ENCODE measurements at places on chromosomes 3 and 15.

DNA sequence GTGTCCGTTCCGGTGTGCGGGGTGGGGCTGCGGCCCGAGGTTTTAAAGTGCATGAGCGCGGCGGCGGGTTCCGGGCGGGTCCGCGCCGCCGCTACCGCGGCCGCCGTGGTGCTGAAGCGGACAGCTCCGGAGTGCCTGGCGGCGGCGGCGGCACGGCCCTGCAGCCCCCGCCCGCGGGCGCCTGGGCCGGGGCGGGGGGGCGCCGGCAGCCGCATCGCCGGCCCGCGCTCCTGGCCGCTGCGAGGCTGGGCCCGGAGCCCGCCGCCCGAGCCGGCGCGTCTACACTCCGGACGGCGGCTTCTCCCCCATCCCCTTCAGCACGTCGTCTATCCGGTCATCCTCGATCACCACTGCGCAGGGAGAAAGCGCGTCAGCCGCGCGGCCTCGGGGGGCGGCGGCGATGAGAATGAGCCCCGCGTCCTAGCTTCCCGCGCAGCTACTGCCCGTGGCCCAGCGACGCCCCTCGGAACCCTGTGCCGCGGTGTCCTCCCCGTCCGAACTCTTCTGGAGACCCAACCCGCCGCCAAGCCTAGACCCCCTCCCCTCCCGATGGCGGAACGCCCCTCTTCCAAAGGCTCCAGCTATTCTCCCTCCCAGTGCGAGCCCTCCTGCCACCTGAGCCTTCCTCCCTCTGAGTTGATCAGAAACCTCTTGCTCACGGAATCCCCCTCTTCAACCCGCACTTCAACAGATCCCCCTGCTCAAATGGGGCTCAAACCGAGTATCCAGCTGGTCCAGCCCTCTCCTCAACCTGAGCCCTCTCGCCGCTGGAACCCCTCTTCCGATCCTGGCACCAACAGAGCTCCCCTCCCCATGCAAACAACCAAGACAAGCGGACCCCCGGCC is 1.3 kb downstream of the CAMK2N2 start:
- no peak for DNase-seq

- no peak for DNase-seq
These were observed 147.2 kb downstream of the FOXP1 start for GRCh38 chr3:71436337-71436736.

DNA sequence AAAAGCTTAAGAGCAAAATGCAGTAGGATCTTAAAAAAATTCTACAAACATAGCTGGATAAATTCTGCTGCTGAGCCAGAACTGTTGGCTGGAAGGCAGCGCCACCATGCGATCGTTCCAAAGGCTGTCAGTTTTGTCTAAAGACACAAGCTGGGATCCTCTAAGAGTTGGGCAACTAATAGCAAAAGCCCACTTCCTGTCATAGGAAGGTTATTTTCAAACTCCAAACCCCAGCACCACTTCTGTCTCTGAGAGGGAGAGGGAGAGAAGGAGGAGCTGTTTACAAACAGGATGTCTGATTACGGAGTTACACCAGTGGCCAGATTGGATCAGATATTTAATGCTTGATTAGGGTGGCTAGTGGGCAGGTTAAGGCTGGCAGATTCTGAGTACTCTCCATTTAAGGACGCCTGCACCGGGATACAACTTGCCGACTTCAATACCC is 44.0 kb downstream of the EIF4E3 start:
- DNase-seq, result no peak

DNA sequence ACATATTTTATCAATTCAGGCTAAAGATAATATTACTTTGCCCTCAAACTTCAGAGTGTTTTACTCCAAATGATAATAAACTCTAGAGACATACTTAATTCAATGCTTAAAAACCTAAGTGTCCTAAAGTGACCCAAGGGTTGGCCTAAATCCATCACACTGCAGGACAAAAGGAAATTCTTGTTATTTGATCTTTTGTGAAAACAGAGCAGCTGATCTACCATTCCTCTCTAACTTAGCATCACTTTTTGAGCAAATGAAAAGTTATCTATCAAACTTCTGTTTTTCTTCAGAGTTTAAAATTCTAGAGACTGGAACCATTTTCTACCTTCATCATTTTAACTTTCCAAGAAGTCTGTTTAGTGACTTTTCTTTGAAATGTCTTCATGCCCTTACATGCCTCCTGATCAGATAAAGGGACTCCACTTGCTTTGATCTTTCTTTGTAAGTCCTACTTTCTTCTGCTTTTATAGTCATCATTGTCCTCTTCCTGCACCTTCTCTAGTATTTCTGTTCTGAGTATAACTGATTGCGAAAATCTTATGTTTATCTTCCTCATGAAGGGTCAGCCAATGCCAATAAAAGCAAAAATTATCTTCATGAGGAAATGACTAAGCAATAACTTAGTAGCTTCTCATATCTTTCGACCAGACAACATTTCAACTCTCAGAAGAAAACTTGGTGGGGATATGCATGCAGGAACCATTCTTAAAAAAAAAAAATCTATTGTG is 378.7 kb upstream of the TGFBR2 start:
- no peak for DNase-seq
